ENCODE measurements at places on chromosomes 1 and 21. TPM values are rescaled to one million over a fixed set of nuclear protein-coding genes. Genes with fewer than 3 reads are reported as not detected.

PGLYRP4 gene
- not detected for total RNA-seq

ASAP3 gene
- total RNA-seq = 58.0 TPM

PRRX1 gene
- total RNA-seq = not detected

TBX15 gene
- 0.42 TPM for total RNA-seq

F5 gene
- not detected for total RNA-seq

KNCN gene
- not detected for total RNA-seq

ZMYND12 gene
- not detected for total RNA-seq

ADAMTS4 gene
- total RNA-seq = 7.2 TPM

KCTD3 gene
- 55.6 TPM for total RNA-seq

A3GALT2 gene
- total RNA-seq = not detected

ZNF697 gene
- total RNA-seq = 18.3 TPM

GRIK1 gene
- 0.32 TPM for total RNA-seq

USP21 gene
- 28.2 TPM for total RNA-seq

LENEP gene
- 1.3 TPM for total RNA-seq

FUBP1 gene
- 201 TPM for total RNA-seq

CAPN9 gene
- 0.22 TPM for total RNA-seq

CFHR3 gene
- 0.52 TPM for total RNA-seq

FCRL6 gene
- not detected for total RNA-seq

CNR2 gene
- total RNA-seq = not detected

C1QB gene
- total RNA-seq = not detected

TNNT2 gene
- 21.0 TPM for total RNA-seq

EDARADD gene
- 7.0 TPM for total RNA-seq

TSPEAR gene
- 0.58 TPM for total RNA-seq

KLHL12 gene
- total RNA-seq = 29.9 TPM

CLDN14 gene
- total RNA-seq = not detected

MX1 gene
- 3.1 TPM for total RNA-seq

KRTAP19-3 gene
- total RNA-seq = not detected

HSD3B2 gene
- not detected for total RNA-seq

DCAF6 gene
- 16.5 TPM for total RNA-seq

EIF4G3 gene
- total RNA-seq = 67.5 TPM

FASLG gene
- not detected for total RNA-seq

TFAP2E gene
- 0.61 TPM for total RNA-seq

KDF1 gene
- total RNA-seq = 16.9 TPM

DDR2 gene
- 2.1 TPM for total RNA-seq

SLC1A7 gene
- not detected for total RNA-seq

FAM163A gene
- total RNA-seq = 0.13 TPM

GBP4 gene
- not detected for total RNA-seq

TMEM240 gene
- total RNA-seq = 3.6 TPM

CNIH4 gene
- total RNA-seq = 76.2 TPM

DDX20 gene
- 25.4 TPM for total RNA-seq

GNAT2 gene
- not detected for total RNA-seq

OR10Z1 gene
- total RNA-seq = not detected
